ENCODE measurements at places on chromosomes 3 and 15.

DNA sequence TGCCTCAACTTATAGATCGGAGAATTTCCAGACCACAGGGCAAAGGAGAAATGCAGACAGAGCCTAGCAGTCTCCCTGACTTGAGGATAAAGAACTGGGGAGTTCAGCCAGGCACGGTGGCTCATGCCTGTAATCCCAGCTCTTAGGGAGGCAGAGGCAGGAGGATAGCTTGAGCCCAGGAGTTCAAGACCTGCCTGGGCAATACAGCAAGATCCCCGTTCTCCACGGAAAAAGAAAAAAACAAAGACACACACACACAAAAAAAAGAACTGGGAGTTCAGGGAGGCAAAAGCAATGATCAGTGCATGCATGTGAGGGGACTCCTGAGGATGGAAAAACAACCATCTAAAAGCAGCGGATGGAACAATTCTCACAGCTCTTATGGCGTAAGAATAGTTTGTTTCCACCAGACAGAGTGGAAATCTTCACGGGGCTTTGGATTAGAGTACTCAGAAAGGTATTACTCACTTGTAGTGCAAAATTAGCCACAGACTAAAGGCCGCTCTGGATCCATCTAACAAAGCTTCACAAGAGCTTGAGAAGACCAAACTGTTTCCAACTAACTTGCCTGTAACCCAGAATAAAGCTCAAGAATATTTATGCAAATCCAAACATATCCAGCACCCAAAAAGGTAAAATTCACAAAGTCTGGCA is 16.3 kb downstream of the SEC11A start:
- DNase-seq: no peak

GRCh38 chr3:169624533-169624972 is 39.0 kb downstream of the MECOM start:
- DNase-seq: peak; percentile 62

DNA sequence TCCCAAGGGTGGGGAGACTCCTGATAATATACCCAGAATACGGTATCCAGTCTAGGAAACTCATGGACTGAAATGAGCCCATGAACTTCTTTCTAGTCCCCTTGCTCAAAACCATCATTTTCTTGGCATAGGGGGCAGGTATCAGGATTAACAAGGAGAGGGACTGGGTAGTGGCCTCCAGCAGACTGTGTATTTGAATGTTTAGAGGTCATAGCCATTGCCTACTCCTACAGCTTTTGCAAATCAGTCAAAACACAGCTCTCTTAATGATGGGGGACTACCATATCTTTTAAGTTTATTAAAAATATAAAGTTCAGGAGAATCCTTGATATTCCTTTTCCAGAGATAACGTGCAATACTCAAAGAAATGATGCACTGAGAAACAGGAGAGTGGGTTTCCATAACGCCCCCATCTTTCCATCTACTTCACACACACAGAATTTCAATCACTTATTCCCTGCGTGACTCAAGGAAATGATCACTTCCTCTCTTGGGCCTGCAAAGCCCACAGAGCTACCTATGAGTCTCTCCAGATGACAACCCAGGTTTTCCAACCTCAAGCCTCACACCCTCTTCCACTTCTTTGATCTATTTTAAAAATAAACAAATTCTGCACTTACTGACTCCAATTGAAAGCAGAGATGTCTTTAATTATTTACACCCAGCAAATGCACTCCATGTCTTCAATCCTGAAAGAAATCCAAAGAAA is 584.0 kb upstream of the LMCD1 start:
- no peak for DNase-seq

- DNase-seq: no peak
These were observed 119.4 kb downstream of the GADL1 start for GRCh38 chr3:30775040-30775439.

DNA sequence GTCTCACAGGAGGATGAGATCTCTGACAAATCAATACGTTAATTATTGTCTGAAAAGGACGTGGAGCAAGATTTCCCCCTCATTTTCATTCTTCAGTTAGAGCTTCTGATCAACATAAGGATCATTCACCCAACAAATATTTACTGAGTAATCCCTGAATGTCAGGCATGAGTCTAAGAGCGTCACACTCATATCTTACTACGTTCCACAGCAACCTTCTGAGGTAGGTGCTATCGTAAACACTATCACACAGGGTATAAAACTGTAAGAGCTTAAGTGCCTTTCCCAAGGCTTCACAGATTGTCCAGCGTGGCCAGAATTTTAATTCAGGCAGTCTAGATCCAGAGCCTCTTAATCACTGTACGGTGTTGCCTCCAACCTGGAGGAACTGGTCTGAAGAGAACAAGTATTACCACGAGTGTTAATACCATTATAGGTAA is 10.6 kb upstream of the TM4SF1 start:
- DNase-seq: no peak

GRCh38 chr3:115239717-115240116 is 92.6 kb upstream of the ZBTB20 start:
- DNase-seq: peak; percentile 71

DNA sequence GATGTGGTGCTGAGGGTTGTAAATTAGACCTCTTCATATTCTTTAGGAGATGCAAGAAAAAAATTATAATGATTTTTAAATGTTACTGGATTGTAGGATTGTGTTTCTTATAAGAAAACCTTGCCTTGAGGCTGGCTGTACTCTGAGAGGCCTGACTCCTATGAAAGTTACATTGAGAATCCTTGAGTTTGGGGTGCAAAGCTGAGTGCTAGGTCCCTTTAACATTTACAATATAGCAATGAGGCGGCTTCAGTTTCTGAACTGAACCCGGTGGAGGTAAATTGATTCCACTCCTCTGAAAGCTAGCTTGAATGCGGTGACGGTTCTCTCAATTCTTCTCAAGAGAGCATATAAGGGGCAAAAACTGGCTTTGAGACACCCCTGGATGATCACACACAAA is at the start of gene TMPRSS7:
Gene TMPRSS7 (plus strand): TSS at position 301 of the 400 bp plus-strand sequence. CDS start 110 bp downstream, outside the sequence.
- no peak for DNase-seq

- no peak for DNase-seq
These were observed 11.8 kb upstream of the MYO5A start for GRCh38 chr15:52540374-52541012.

- no peak for DNase-seq
These were observed 48.2 kb upstream of the VGLL4 start for GRCh38 chr3:11691767-11692531.

GRCh38 chr3:110575702-110576101 is 495.9 kb upstream of the NECTIN3 start:
- DNase-seq: no peak

GRCh38 chr3:168001244-168001643 is 94.5 kb downstream of the GOLIM4 start:
- no peak for DNase-seq

DNA sequence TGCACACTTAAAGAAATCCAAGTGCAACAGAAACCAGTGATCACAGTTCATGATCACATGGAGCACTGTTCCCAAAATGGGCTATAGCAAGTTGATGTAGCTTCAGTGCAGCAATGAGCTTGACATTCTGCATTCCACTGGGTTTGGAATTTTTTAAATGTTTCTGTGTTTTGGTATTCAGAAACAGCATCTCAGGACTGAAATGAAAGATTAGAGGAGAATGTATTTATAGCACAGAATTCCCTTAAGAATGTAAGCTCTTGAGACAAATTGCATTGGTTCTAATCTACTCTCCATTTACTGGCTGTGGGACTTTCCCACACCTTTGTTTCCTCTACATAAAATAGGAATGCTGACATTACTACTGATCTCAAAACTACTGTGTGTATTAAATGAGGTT is 162.7 kb downstream of the FGF12 start:
- no peak for DNase-seq

GRCh38 chr3:19947549-19948225 is 790 bp downstream of the RAB5A start:
- DNase-seq: no peak

DNA sequence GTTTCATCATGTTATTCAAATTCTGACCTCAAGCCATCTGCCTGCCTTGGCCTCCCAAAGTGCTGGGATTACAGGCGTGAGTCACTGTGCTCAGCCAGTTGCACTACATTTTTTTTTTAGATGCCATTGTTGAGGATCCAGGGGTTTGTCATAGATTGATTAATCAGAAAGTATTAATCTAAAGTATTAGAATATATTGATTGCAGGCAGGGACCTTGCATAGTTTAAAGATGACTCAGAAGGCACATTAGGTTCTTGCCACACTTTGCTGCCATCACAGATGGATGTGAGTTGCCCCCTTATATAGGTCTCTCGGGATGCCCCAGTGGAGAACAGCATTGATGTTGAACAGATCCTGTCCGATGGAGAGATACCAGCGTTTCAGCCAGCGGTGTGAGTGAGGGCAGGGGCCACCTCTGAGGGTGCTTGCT is 41.1 kb downstream of the IGF1R start:
- DNase-seq: no peak

DNA sequence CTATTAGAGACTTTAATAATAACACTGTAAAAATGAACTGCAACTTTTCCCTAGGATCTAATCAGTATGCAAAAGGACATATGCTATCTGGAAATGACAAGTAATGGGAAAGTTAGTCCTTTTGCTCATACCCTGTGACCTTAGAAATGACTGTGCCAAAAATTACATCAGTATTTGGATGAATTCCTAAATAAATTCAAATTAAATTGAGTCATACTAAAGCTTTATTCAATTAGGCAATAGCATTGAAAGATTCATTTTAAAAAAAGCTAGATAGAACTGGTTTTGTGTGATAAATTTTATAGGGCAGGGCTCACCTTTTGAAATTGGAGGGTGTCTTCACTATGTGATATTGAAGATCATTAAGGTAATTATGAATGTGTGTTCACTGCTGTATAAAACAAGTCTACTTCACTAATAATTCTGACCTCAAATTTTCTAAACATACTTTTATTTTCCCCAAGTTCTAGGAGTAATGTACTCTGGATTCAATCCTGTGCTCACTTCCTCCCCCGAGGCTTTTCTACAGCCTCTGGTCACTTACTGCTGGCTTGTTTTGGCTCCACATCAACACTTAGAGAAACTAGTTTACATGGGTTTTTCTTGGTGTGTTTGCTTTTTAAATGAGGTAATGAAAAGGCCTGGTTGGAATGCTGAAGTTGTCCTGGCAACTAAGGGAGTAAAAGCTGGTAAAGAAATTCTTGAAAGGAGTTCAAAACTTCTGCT is 44.4 kb upstream of the SPTSSB start:
- DNase-seq: peak; percentile 3

- DNase-seq: no peak
These were observed 32.1 kb downstream of the CD200 start for GRCh38 chr3:112365035-112365434.

GRCh38 chr3:1883534-1883933 is 215.1 kb upstream of the CNTN4 start:
- DNase-seq: no peak

DNA sequence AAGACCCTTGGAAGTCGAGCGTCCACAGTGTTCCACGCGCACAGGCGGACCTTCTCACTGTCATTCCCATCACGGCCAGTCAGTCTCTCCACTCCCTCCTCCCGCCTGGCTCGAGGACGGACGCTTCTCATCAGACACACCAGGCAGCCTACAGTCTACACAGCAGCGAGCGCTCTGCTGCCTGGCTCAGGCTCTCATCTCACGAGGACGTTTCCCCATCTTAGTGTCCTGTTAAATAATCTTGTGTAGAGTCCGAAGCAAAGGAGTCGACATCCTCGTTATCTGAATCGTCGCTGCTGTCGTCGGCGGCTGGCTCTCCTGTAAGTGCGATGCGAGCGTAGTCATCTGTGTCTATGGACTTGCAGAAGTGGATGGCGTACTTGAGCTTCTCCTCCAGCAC is 12.4 kb upstream of the OCA2 start:
- DNase-seq: no peak

- DNase-seq: no peak
These were observed 689.6 kb downstream of the MECOM start for GRCh38 chr3:168973897-168974296.

- DNase-seq: peak; percentile 53
These were observed 228.7 kb downstream of the SLCO3A1 start for GRCh38 chr15:92082006-92082843.

GRCh38 chr3:195551381-195551978 is 8.4 kb upstream of the PPP1R2 start:
- DNase-seq: no peak

DNA sequence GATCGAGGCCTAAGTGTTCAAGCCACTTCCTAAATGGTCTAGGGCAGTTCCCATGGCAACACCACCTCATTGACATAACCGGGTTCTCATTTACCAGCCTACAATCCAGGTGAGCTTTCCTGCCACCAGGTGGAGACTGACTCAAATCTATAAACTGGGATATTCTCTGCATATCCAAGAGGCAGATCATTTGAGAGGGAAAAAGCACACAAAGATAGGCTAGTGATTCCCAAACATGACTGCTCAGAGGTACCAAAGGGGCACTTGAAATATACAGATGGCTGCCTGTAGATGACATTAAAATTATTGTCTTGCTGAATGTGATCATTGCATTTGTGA is 141.3 kb upstream of the PROK2 start:
- DNase-seq: peak; percentile 60

GRCh38 chr15:99565049-99565298 is 810 bp upstream of the MEF2A start:
- no peak for DNase-seq

GRCh38 chr3:99681512-99681911 is 43.1 kb downstream of the COL8A1 start:
- DNase-seq: no peak

DNA sequence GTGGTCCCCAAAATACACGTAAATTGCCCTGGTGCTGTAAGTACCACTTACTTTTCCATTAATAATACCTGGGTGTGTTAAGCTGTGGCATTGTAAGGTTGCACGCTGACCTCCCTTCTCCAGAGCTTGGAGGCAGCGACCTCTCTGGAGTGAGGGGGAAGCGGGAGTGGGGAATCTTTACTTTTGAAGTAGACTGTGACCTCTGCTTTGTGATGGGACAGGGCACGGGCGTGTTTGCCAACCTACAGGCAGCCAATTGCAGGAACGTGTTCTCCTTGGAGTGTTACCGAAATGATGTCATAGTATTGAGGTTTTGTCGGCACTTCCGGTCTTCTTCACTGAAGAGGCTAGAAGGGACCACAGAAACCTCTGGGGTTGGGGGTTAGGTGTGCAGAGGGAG is 227.3 kb upstream of the C2CD4B start:
- no peak for DNase-seq

DNA sequence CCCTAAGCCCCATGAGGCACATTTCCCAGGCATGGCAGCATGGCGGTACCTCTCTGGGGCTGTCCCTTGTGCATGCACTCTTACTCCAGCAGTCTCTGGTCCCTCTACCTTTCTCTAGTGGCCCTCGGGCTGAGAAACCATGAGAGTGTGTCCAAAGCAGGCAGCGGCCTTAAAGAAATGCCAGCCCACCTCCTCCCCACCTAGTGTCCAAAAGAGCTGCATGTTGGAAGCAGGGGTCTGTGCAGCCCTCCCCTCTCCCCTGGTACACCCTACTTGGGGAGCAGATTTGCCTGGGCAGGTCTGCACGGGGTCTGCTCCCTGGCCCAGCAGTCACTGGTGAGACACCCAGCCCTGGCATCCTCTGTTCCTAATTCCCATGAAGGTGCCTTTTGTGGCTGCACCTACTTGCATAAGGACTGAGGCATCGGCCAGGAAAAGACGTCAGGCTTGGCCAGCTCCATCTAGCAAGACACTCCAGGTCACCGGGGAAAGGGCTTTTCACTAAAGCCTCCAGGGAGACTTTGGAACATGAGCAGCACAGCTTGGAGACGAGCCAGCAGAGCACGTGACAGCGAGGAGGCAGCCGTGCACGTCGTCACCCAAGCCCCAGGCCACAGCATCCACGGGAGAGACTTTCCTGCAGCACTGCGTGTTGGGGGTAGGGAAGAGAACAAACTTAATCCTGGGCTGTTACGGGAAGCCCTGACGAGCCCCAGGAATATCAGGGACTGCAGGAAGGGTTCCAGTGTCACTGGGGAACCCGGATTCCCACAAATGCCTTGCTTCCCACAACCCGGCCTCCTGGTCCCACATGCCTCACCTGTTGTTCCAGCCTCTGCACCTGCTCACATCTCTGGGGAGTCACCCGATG is 38.8 kb downstream of the TM2D3 start:
- DNase-seq: peak; percentile 75
